Lower lobe of right lung (tissue), 2 donors: ENCODE measurements at places on chromosomes 1 and 21. TPM values are rescaled to one million over a fixed set of nuclear protein-coding genes. Genes with fewer than 3 reads are reported as not detected.
A peak's percentile ranks its signal among the peaks of the same experiment; 100 is the strongest.

- no peak for DNase-seq
Measured at GRCh38 chr1:15029786-15030185, 123.8 kb upstream of the TMEM51 start.

DNA sequence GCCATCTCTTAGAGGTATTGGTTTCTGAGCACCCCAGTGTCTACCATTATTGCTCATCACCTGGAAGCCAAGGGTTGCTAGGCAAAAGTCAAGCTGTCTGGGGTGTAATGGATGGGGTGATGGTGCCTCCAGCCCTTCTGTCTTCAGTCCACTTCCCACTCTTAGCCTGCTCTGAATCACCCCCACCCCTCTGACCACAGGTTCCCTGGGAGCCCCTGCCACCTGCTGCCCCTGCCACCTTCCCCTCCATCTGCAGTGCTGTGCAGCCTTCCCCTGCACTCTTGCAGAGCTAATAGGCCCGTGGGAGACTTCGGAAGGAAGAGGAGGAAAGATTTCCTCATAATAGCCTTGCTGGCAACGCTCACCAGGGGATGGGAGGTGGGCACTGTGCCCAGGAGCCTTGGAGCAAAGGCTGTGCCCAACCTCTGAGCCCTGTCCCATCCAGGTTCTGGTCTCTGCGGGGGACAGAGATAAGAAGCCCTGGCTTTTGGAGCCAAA lies 35.5 kb downstream of the CAPN2 start:
- no peak for DNase-seq

LINGO4 gene
- 0.50 TPM for total RNA-seq

SEMA6C gene
- 6.4 TPM for total RNA-seq

- DNase-seq, result no peak
Measured at GRCh38 chr1:53722025-53722424, 16.9 kb downstream of the GLIS1 start.

LCE3E gene
- not detected for total RNA-seq

- peak; percentile 78 for DNase-seq
Measured at GRCh38 chr1:1291548-1292441, 11.6 kb downstream of the SCNN1D start.

DNA sequence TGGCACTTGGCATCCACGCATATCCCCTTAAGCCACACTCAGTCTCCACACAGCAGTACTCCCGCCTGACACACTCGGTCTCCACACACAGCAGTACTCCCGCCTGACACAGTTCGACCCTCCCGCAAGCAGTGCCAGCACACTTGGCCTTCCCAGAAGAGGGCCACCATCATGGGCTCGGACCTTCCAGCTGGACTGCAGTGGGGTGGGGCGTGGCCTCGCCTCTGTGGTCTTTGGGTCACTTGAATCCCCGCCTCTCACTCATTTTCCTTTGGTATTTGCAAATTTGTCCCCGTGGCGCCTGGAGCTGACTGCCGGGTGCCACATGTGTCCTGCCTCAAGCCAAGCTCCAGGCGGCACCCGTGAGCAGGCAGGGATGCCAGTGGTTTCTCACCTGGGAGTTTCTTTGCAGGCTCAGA lies 63.7 kb downstream of the FAAP20 start:
- DNase-seq, result peak; percentile 77

PTPRC gene
- total RNA-seq, result 214 TPM

- no peak for DNase-seq
Measured at GRCh38 chr1:27868556-27868931, 3.8 kb upstream of the THEMIS2 start.

DNA sequence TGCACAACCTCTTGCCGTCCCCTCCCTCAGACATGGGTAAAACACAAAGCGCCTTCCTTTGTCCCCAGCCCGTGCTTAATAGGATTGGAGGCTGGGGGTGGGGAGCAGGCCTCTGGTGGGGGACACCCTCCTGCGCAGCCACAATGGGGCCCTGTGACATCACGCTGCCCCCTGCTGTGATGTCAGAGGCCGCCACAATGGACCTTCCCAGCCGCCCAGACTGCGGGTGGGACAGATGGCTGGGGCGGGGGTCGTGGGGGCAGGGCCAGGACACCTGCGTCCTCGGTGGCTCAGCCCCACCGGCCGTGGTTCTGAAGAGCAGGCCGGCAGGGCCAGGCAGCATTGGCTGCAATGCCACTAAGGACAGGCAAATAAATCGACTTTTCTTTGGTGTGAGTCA lies 39.9 kb downstream of the EPHA2 start:
- DNase-seq, result peak; percentile 41

DNA sequence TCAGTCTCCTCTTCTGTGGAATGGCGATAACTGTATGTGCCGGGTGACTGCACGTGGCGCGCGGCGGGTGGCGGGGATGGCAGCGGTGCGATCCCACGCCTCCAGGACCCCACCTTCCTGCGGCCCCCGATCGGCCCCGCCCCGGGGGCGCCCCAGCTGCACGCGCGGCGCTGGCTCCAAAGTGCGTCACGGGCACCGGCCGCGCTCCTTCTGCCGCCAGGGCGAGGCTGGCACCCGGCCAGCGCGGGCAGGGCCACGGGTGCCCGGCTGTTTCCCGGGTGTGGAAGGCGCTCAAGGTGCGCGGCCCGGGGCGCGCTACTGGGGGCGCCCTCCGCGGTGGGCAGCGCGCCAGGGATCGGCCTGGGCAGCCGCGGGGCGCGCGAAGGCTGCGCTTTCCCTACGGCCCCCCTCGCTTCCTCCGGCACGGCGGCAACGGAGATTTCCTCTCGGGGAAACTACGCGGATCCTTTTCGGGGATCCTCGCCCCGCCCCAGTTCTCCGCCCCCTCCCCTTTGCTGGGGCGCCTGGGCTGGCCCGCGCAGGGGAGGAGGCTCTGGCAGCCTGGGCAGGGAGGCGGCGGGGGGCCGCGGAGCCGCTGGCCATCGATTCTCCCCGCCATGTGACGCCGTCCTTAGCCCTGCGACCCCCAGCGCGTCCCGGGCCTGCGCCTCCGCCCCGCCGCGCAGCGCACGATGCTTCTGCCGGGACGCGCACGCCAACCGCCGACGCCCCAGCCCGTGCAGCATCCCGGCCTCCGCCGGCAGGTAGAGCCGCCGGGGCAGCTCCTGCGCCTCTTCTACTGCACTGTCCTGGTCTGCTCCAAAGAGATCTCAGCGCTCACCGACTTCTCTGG lies at the start of gene EVA1C:
Gene EVA1C (plus strand): TSS at position 545 of the 853 bp plus-strand sequence. CDS start 148 bp downstream, at position 693.
- DNase-seq, result peak; percentile 83

GRCh38 chr21:44530221-44530902 lies 9.6 kb downstream of the KRTAP10-1 start:
- no peak for DNase-seq

ALDH9A1 gene
- total RNA-seq, result 63.0 TPM

CAMK2N1 gene
- total RNA-seq, result 43.0 TPM

- DNase-seq, result no peak
Measured at GRCh38 chr21:45977396-45977795, 4.2 kb upstream of the COL6A1 start.

GBP4 gene
- 41.0 TPM for total RNA-seq

- no peak for DNase-seq
Measured at GRCh38 chr1:198756470-198756869, 117.6 kb downstream of the PTPRC start.

GTF2B gene
- 26.0 TPM for total RNA-seq

DNA sequence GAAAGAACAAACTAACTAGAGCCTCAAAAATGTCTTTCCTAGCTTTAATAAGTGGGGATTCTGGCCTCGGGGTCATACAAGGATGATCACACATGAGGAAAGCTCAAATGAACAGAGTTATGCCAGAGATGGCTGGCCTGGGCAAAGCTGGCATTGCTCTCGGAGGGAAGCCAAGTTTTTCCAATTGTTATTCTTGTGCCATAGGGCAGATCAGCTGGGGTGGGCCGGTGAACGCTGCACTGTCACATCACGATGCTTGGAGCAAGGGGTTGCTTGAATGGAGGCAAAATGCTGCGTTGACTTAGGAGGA lies 75.9 kb upstream of the LYST start:
- no peak for DNase-seq

DNA sequence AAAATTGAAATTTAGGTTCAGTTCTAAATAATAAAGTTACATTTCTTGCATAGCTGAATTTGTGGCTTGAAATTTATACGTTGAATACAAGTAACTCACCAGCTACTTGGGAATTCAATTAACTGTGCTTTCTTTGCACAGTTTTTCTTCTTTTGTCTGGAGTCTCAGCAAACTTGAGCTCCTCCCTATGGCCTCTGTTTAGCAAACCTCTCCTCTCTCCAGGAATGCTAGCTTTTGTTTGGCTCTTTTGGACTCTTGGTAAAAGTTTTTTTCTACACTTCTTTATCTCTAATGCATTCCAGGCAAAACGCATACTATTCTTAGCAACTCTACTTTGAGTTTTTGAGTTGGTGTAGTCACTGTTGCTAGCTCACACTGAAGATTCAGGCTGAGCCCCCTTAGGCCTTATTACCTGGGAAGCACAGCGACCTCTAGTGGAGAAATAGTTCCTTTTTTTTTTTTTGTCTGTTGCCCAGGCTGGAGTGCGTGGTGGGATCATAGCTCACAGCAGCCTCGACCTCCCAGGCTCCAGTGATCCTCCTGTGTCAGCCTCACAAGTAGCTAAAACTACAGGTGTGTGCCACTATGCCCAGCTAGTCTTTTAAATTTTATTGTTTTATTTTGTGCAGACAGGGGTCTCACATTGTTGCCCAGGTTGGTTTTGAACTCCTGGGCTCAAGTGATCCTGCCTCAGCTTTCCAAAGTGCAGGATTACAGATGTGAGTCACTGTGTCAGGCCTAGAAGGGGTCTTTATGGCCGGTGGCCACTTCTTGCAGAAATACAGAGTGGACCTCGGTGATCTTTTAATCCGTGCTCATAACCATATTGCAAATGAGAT lies 61.7 kb downstream of the CASQ2 start:
- no peak for DNase-seq

CR2 gene
- total RNA-seq, result 0.09 TPM

CASQ2 gene
- 3.3 TPM for total RNA-seq

C4BPB gene
- 10.4 TPM for total RNA-seq

OR14A2 gene
- not detected for total RNA-seq

- no peak for DNase-seq
Measured at GRCh38 chr1:55284856-55285255, 69.7 kb upstream of the USP24 start.

GRCh38 chr21:36005018-36005417 lies 55.3 kb downstream of the SETD4 start:
- DNase-seq, result no peak
